ENCODE measurements at places on chromosomes 13 and 19.

GRCh38 chr19:42202290-42202880 lies 15.1 kb downstream of the DEDD2 start:
- no peak for DNase-seq

- no peak for DNase-seq
Observed at GRCh38 chr19:1343041-1343440, 40.7 kb upstream of the NDUFS7 start.

GRCh38 chr13:30312904-30313303 lies 5.6 kb upstream of the KATNAL1 start:
- no peak for DNase-seq

DNA sequence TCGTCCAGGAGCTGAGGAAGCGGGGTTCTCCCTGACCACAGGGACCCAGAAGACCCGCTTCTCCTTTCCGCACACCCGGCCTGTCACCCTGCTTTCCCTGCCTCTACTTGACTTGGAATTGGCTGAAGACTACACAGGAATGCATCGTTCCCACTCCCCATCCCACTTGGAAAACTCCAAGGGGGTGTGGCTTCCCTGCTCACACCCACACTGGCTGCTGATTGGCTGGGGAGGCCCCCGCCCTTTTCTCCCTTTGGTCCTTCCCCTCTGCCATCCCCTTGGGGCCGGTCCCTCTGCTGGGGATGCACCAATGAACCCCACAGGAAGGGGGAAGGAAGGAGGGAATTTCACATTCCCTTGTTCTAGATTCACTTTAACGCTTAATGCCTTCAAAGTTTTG lies 18.9 kb downstream of the VASP start:
- no peak for DNase-seq

GRCh38 chr19:5867201-5868136 lies 2.9 kb downstream of the FUT5 start:
- DNase-seq = no peak

GRCh38 chr19:34577531-34578101 lies 96.1 kb downstream of the WTIP start:
- no peak for DNase-seq

All from activated CD4-positive, alpha-beta T cell treated with anti-CD3 and anti-CD28 coated beads, Interleukin-2, amount 50 U/mL, for 1 hour (primary cell).